Upper lobe of left lung (tissue), 6 donors: ENCODE measurements at places on chromosomes 13 and 19.
A peak's percentile ranks its signal among the peaks of the same experiment; 100 is the strongest.

GRCh38 chr13:45120967-45121831, 889 bp downstream of the GTF2F2 start:
- no peak for DNase-seq

- no peak for DNase-seq
Observed at GRCh38 chr13:31361673-31362072, 161.9 kb downstream of the B3GLCT start.

DNA sequence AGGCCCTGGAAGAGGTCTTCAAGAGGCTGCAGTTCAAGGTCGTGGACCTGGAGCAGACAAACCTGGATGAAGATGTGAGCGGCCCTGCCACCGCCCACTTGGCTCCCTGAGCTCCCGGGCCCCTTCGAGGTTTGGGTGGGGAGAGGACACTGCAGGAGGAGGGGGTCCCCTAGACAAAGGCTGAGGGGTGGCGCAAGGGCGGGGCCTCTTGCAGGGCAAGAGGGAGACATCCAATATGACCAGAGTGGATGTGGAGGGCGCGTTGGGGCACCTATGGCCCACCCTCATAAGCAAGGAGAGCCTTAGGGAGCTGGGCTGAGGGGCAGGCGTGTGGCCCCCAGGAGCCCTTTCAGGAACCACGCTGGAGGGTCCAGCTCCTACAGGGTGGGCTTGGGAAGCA, 20.2 kb downstream of the NKPD1 start:
- DNase-seq, result no peak

GRCh38 chr19:41218615-41219507, at the start of gene AXL:
Gene AXL, plus strand, starts transcription at chr19:41219223. Its CDS starts 170 bp downstream, at chr19:41219393.
- peak; percentile 53 for DNase-seq

GRCh38 chr13:52793515-52794061, 54.0 kb upstream of the CNMD start:
- no peak for DNase-seq

DNA sequence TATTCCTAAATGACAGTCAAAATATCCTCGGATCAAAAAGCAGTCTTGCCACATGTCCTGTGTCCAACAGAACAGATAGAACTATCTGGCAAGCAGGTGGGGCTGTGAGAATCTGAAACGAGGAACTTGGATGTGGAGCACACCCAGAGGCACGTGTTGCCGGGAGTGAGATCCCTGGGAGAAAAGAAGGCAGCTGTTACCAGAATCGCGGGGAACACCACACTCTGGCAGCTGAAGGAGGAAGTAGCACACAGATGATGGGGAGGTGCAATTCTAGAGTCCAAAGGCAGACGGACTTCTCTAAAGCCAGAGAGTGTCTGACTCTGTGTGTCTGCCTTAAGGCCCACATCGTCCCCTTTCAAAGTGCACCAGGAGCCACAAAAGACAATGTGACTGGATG, 22.3 kb downstream of the SLC7A1 start:
- DNase-seq, result no peak

- DNase-seq, result no peak
Observed at GRCh38 chr19:5157186-5157585, 183.4 kb downstream of the PTPRS start.

DNA sequence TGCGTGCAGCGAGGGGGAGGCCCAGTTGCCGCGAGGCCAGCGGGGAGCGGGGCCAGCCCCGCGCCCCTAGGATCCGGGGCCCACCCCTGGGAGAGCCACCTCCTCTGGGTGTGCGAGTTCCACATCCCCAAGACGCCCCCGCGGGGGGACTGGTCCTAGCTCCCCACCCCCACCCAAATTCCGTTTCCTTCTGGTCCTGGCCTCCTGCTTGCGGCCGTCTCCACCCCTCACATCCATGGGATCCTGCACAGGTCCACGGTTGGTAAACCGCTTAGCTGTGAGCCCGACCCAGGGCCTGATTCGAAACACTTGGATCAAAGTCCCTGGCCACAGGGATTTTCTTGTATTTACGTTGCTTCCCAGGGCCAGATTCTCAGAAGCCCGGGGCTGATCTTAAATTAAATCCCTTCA, 324 bp upstream of the FBXO17 start:
- no peak for DNase-seq

DNA sequence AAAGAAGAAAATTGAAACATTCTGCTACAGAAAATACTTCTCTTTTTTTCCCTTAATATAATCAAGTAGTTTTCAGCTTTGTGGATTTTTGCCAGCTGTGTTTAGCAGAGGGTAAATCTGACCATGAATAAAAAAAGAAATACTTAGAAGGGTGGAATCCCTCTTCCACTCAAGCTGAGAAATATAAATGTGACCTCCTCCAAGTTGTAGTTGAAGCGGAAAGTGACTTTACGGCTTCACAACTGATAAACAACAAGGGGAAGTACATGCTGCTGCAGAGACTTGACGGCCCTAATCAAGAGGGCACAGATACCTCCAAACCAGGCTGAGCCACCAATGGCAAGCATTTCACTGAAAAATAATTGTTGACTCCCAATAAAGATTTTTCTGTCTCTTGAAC, 785.0 kb downstream of the SLITRK5 start:
- no peak for DNase-seq

- DNase-seq, result peak; percentile 42
Observed at GRCh38 chr19:47813304-47813994, 8.3 kb upstream of the CRX start.

DNA sequence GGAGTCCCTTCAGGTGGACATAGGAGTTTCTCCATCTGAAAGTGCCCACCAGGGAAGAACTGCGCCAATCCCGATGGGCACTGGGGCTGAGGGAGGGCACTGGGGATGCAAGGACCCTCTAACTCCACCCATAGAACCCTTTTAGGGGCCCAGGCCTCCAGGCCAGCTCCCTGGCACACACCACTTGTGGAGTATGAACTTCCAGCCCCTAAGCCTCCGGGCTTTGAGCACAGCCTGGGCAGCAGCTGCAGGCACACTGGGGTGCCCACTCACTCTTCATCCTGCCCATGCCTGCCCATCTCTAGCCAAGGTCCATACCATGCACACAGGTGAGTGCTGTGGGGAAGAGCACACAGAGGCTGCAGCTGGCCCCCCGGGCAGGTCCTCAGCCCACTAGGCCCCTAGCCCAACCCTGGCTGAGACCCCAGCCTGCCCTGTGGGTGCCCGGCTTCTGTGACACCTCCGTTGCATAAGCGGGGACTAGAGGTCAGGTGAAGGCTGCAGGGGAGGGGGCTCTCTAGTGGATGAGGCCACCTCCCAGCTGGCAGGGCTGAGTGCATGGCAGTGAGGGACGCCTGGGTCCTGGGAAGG, 14.6 kb upstream of the SLC7A10 start:
- DNase-seq, result no peak

- no peak for DNase-seq
Observed at GRCh38 chr13:100175078-100175802, 86.3 kb downstream of the PCCA start.
